ENCODE measurements at places on chromosomes 2 and 18. TPM values are rescaled to one million over a fixed set of nuclear protein-coding genes. Genes with fewer than 3 reads are reported as not detected.

GRCh38 chr2:174138161-174138560, 110.2 kb downstream of the OLA1 start:
- DNase-seq: no peak

HOXD13 gene
- not detected for total RNA-seq

TUBA4B gene
- total RNA-seq: not detected

ZDBF2 gene
- 19.6 TPM for total RNA-seq

- DNase-seq: no peak
These were observed 940.9 kb downstream of the SLC4A3 start for GRCh38 chr2:220568296-220568695.

DNAJC5G gene
- not detected for total RNA-seq

Data from PC-9 (cell line).